ENCODE measurements at places on chromosomes 4 and X. TPM values are rescaled to one million over a fixed set of nuclear protein-coding genes. Genes with fewer than 3 reads are reported as not detected.

The TMEM255A gene
- total RNA-seq = 0.33 TPM

The MAGEA12 gene
- 0.15 TPM for total RNA-seq

The CXCL11 gene
- 0.31 TPM for total RNA-seq

The VCX3A gene
- total RNA-seq = not detected

The MAGEA8 gene
- total RNA-seq = not detected

The IGFBP7 gene
- total RNA-seq = 188 TPM

The MAGEB1 gene
- not detected for total RNA-seq

The NDNF gene
- total RNA-seq = not detected

The LRCH2 gene
- total RNA-seq = 0.05 TPM

The PDE6B gene
- not detected for total RNA-seq

The MAGEA9B gene
- not detected for total RNA-seq

The HHIP gene
- 0.76 TPM for total RNA-seq

The MUC7 gene
- not detected for total RNA-seq
